ENCODE measurements at places on chromosomes 1 and 21.

DNA sequence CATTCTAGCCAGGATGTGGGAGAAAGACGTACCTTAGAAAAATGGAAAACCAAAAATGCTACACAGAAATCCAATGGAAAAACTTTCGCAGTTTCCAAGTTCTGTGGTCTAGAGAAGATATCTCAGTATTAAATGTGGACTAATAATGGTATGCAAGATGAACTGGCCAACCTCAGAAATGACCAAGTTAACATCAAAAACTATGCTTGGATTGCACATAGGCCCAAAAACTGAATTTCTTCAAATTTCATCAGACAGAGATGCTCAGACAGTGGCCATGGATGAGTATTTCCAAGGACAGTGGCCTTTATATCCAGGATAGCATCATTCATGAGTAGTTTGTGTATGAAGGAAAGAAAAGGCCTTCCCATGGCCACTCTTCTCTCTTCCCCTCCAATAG lies 132.2 kb downstream of the TIAM1 start:
- DNase-seq, result no peak

DNA sequence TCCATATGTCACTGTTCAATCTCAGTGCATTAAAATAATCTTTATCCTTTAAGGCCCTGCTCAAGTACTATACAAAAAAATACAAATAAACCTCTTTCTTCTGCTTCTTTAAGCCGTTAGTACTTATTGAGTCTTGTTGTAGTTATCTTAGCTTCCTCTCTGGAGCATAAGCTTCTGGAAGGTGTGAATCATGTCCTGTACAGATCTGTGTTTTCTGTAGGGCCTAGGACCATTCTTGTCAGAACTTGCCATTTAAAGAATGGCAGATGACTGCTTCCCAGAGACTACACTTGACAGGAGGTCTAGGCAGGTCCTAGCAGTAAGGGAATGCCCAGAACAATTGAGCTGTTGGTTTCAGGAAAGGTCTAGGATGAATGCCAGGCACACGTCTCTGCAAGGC lies 12.9 kb downstream of the NEK7 start:
- no peak for DNase-seq

DNA sequence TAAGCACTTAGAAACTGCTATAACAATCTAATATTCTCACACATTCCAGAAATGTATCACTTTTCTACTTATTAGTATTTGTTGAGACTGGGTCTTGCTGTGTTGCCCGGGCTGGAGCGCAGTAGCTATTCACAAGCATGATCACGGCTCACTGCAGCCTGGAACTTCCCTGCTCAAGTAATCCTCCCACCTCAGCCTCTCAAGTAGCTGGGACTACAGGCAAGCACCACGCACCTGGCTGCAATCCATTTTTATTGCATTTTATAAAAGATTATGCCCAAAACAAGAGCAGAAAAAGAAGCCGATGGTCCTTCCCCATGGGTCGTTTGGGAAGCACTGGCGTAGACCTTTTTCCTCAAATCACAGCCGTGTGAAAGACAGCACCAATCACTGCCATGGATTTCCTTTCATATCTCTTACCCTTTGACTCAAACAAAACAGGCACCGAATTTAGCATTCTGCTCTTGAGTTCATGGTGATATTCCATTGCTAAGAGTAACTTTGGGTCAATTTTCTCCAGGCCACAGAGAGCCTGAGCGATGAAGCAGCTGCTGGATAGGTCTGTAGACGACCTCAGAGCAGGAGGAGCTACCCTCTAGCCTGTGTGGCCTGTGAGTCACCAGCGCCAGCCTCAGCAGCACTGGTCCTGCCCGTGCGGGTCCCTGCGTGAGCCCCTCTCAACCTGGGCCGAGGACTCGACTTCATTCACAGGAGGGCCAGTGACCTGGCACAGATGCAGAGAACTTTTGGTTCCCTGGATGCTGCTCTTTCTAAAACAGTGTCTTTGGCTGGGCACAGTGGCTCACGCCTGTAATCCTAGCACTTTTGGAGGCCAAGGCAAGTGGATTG lies 80.8 kb downstream of the PIK3CD start:
- DNase-seq, result no peak

- DNase-seq, result no peak
Measured at GRCh38 chr1:246875041-246876026, 56.4 kb downstream of the AHCTF1 start.

GRCh38 chr1:98210563-98210962 lies 289.7 kb upstream of the DPYD start:
- no peak for DNase-seq

GRCh38 chr1:113391649-113392271 lies 1.4 kb downstream of the MAGI3 start:
- no peak for DNase-seq

GRCh38 chr21:18467715-18468114 lies 64.1 kb upstream of the TMPRSS15 start:
- DNase-seq, result no peak

DNA sequence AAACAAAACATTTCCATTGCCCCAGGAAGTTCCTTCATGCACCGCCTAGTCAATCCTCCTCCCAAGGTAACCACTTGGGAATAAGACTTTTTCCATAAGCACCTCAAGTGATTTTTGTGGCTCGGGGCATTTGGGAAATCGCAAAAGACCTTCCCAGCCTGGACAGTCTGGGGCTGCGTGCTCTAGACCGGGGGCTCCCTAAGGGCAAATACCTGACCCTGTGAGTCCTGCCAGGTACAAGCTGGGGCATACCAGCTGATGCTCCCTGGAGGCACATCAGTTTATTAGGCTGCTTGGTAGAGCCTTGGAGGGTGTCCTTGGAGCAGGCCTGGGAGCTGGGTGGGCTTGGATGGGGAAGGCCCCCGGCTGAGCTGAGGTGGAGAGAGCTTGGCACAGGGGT lies 34.4 kb downstream of the ALPL start:
- no peak for DNase-seq

- DNase-seq, result no peak
Measured at GRCh38 chr1:48688102-48688760, 88.5 kb downstream of the BEND5 start.

DNA sequence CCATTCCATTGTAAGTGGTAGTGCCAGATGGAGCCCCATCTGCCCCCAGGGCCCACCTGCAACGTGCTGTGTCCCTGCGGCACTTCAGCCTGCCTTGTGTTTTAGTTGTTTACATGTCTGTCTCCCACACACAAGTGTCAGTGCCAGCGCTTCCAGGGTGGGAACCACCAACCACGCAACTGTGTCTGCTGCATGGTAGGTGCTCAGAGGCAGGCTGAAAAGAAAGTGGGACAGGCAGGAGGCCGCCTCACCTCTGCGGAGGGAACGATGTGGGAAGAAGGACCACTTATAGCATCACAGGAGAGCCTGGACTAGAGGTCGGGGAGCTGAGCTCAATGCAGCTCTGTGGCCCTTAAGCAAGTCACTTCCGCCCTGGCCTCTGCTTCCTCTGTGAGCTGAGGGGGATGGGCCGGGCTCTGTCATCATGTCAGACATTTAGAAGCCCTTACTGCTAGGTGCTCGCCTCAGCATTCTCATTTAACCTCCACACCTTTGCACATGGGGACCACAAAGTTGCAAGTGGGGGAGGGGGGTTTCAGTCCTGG lies 17.9 kb downstream of the SLC9A1 start:
- peak; percentile 54 for DNase-seq

DNA sequence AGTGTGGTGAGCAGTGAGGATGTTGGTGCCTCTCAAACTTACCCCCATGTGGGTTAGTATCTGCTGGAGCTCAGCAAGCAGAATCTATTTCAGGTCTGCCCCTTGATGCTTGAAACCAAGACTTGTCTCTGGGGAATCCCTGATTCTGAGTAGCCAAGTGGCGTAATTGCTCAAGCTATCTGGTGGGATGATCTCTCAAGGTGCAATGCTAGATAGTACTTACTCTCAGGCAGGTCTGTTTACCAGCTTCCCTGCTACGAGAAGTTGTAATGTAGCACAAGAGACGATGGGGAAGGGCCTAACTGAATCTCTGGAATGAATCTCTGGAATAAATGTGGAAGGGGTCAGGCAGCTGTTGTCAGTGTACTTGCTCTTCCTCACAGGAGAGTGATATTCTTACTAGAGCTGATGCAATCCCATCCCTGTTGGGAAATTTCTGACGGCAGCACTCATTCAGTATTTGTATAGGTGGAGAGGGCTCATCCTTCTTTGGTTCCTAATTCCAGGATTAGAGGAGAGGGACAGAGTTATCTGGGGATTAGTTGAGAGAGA lies 65.4 kb downstream of the MACF1 start:
- DNase-seq, result no peak

GRCh38 chr1:25676488-25676887 lies 59.9 kb downstream of the MAN1C1 start:
- no peak for DNase-seq

- no peak for DNase-seq
Measured at GRCh38 chr1:101282314-101283038, 45.7 kb downstream of the S1PR1 start.

DNA sequence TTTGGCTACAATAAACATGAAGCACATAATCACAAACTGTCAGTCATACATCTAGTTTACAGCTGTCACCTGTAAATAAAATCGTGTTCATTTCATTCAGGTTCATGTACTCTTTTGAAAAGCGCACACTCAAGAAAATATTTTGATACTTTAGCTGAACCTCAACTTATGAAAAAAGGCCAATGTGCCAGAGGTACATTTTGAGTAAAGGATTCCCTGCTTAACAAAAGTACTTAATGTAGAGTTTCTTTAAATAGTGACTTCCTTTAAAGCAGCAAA lies 37.7 kb upstream of the SLC30A10 start:
- no peak for DNase-seq

DNA sequence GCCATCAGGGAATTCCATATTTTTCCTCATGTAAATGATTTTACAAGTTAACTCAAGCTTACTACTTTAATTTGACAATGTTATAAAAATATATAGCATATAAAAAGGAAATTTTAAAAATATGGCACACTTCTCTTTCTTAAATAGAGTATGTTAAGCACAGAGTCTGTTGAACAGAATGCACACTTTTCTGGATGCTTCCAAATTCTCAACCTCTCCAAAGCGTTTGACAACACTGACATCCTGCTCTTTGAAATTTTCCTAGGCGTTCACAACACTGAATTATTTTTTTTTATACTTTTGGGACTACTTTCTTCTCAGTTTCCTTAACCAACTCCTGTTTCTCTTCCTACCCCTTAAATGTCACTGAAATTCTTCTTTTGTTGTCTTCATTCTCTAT lies 117.8 kb upstream of the PLXNA2 start:
- DNase-seq, result no peak

- DNase-seq, result no peak
Measured at GRCh38 chr1:214102907-214103306, 115.1 kb downstream of the PROX1 start.

GRCh38 chr1:173444757-173445156 lies 32.4 kb upstream of the PRDX6 start:
- no peak for DNase-seq

GRCh38 chr21:39511102-39511501 lies 59.3 kb downstream of the SH3BGR start:
- DNase-seq, result no peak

- no peak for DNase-seq
Measured at GRCh38 chr1:233197940-233198339, 97.6 kb downstream of the PCNX2 start.

GRCh38 chr1:161885759-161886158 lies 119.6 kb downstream of the ATF6 start:
- DNase-seq, result no peak

DNA sequence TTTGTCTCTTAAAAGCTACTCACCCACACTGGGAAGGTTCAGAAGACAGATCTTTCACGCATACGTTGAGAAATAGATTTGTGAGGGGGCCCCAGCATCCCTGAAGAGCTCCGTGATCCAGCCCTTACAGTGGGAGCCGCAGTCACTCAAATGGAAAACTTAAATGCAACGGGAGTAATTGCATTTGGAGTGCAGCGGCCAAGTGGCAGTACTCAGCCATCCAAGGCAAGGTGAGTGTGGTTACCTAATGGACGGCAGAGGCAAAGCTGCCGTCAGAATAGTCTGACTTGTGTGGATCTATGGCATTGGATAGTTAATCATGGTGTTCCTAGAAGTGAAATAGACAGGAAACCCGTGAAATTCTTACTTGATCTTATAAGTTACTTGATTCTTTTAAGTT lies 5.1 kb downstream of the SPSB1 start:
- no peak for DNase-seq

GRCh38 chr1:197213193-197213592 lies 54.9 kb upstream of the CRB1 start:
- DNase-seq, result no peak

- DNase-seq, result no peak
Measured at GRCh38 chr1:108703939-108704338, 8.8 kb upstream of the FNDC7 start.

DNA sequence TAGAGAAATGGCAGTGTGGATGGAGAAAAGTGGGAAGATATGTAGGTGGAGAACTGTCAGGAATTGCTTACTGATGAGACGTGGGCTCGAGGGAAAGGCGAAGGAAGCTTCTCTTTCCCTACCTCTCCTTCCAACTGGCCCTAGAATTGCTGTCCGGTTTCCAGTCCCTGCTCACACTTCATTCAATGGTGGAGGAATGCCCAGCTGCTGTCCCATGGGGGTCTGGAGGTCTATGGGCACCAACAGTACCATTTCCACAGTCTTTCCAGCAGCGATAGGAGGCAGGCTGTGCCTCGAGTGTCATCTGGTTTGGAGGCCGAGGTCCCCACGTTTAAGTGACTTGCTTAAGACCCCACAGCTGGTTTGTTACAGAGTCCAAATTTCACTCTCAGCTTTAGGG lies 31.5 kb upstream of the CD1D start:
- no peak for DNase-seq

DNA sequence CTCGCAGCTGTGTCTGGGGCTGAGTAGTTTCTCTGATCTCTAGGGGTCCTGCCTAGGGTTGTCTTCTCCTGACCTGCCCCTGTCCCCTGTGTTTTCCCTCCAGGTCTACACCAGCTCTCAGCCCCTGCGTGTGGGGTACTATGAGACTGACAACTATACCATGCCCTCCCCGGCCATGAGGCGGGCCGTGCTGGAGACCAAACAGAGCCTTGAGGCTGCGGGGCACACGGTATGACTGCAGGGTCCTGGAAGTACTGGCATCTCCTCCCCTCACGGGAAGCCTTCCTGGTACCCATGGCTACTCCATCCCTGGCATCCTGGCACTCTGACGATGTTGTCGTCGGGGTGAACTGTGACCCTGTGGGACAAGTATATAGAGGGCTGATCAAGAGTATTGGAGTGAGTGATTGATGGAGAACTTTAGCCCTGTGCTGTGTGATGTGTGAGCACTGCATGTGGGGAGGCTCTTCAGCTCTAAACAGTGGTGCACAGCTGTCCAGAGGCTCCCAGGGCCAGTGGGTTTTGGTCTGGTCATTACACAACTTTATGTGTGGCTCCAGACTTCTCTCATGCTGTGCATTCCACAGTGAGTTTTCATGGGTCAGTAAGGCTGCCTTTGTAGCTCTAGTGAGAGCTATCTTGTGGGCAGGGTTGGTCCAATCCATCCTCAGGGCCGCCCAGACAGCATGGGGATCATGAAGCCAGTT lies 14.4 kb downstream of the FAAH start:
- no peak for DNase-seq

GRCh38 chr1:27607239-27607804 lies 3.4 kb upstream of the AHDC1 start:
- DNase-seq, result no peak
